ENCODE measurements at places on chromosomes 5 and 9.
A peak's percentile ranks its signal among the peaks of the same experiment; 100 is the strongest.

DNA sequence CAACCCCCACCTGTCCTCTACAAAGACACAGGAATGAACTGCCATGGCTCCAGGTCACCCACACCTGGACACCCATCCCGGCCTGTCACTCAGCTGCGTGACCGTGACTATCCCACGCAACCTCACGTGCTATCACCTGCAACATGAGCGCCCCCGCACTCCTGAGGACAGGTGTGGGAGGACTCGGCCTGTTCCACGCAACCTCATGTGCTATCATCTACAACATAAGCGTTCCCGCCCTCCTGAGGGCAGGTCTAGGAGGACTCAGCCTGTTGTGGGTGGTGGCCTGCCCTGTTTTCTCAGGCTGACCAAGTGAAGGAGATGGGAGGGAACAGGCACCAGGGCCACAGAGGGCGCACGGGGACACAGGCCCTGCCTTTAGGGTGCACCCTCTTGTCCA, 4.1 kb downstream of the QSOX2 start:
- no peak for DNase-seq

- no peak for DNase-seq
Observed at GRCh38 chr9:25094518-25094917, 548.8 kb upstream of the IZUMO3 start.

- DNase-seq = no peak
Observed at GRCh38 chr9:113734826-113735225, 141.3 kb upstream of the ZNF618 start.

GRCh38 chr5:76099286-76099702, 16.1 kb downstream of the SV2C start:
- peak; percentile 63 for DNase-seq

GRCh38 chr9:133832877-133833276, 94.7 kb upstream of the SARDH start:
- DNase-seq = no peak

DNA sequence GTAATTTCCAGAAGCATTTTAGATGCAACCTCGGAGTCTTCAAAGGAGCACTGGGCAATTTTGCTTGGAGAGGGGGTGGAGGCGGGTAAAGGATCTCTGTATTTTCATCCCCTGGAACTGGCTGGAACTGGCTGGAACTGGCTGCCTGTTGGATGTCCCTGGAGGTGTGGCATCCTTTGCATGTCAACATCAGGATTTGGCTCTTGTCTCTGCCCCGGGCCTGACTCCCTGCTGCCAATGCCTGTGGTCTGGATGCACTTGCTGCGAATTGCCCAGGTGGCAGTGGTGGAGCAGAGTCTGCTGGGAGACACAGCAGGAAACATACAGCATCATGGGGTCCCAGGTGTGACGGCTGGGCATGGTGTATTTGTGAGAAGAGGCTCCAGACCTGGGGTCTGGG, 391.3 kb downstream of the GADD45G start:
- no peak for DNase-seq

GRCh38 chr9:18544456-18544855, 70.5 kb downstream of the ADAMTSL1 start:
- DNase-seq = no peak

DNA sequence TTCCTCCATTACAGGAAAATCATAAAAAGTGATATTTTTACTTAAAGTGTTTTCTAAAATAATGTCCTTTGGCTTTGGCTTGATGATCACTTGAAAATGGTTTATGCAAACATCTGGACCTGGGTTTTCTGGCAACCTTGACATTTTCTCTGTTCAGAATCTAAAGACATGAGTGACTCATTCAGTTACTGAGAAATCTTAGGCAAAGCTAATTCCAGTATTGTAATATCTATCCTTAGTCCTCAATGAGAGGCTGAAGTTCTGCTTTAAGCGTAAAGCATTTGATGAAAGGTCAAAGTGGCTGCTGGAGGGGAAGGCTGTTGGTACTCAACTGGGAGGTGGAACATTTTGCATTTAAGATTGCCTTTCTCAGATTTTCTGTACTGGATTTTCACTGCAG, 2.3 kb downstream of the MAN2A1 start:
- peak; percentile 40 for DNase-seq

- no peak for DNase-seq
Observed at GRCh38 chr5:146832985-146833732, 45.4 kb downstream of the PPP2R2B start.

DNA sequence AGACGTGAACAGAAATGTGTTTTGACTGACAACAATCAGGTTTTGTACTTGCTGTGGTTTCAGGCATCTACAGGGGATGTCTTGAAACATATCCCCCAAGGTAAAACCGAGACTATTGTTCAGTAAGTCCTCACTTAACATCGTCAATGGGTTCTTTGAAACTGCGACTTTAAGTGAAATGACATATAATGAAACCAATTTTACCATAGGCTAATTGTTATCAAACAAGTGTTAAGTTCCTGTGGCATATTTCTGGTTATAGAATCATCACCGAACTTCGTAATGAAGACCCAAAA, 16.4 kb upstream of the OMD start:
- DNase-seq = peak; percentile 68

DNA sequence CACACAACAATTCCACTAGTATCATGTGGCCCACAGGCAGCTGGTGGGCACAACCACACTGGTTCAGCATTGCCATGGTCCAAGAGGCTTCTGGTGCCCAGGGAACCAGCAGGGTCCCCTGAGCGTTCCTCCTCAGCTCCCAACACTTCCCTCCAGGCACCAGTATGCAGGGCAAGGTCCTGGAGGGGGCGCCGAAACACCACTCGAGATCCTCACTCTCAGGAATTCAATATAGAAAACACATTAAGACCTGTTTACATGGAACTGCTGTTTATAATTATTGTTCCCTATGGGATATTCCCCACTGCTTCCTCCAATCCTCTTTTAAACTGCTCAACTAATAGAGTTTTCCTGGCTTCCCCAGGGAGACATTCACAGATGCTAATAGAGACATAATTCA, 91.9 kb upstream of the GABRP start:
- no peak for DNase-seq

Measured in activated CD4-positive, alpha-beta T cell treated with anti-CD3 and anti-CD28 coated beads, Interleukin-2, Interleukin-4, amounts not matched to agents 100 ng/mL and 50 ng/mL, durations not matched to agents 16 hours and 8 hours (primary cell).